ENCODE measurements at places on chromosomes 6 and 20.
A peak's percentile ranks its signal among the peaks of the same experiment; 100 is the strongest.

- DNase-seq: no peak
These were observed 135.3 kb upstream of the NT5E start for GRCh38 chr6:85314586-85314985.

DNA sequence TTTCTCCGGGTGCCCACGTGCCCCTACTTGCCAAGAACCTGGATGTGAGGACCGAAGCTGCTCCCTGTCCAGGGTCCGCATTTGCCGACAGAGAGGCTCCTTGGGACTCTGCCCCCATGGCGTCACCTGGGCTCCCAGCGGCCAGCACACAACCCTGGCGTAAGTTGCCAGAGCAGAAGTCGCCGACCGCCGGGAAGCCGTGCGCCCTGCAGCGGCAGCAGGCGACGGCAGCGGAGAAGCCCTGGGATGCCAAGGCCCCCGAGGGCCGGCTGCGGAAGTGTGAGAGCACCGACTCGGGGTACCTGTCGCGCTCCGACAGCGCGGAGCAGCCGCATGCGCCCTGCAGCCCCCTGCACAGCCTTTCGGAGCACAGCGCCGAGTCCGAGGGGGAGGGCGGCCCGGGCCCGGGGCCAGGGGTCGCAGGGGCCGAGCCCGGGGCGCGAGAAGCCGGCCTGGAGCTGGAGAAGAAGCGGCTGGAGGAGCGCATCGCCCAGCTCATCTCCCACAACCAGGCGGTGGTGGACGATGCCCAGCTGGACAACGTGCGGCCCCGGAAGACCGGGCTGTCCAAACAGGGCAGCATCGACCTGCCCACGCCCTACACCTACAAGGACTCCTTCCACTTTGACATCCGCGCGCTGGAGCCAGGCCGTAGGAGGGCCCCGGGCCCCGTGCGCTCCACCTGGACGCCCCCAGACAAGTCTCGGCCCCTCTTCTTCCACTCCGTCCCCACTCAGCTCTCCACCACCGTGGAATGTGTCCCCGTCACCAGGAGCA is 28.3 kb downstream of the ZNF831 start:
- DNase-seq: no peak

DNA sequence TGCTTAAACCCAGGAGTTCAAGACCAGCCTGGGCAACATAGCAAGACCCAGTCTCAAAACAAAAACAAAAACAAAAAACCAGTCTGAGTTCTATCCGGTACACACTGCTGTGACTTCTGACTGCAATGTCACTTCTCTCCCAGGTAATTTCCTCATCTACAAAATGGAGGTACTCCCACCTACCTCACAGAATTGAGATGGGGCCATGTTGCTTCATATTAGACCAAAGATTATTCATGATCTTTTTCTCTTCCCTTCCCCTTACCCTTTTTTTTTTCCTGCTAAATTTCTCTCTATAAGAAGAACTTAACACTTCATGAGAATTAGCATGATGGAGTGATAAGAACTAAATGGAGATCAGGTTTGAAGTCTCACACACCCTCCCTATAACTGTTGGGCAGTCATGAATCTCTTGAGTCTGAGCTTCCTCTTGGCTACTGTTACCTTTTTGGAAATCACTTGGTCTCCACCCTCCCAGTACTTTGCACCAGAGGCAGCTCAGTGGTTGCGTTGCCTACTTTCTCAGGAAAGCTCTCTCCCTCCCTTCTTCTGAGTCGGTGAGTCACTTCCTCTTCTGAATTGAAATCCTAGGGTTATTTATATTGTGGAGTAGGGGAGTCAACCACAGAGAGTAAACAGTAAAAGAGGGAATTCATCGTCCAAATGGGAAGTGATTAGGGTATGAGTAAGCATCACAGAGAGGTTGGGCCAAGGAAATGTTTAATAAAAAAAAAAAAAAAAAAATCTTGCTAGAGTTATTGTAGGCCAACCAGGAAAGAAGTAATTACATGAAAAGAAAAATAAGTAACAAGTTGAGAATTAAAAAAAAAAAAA is 59.9 kb upstream of the MAP7 start:
- peak; percentile 94 for DNase-seq

DNA sequence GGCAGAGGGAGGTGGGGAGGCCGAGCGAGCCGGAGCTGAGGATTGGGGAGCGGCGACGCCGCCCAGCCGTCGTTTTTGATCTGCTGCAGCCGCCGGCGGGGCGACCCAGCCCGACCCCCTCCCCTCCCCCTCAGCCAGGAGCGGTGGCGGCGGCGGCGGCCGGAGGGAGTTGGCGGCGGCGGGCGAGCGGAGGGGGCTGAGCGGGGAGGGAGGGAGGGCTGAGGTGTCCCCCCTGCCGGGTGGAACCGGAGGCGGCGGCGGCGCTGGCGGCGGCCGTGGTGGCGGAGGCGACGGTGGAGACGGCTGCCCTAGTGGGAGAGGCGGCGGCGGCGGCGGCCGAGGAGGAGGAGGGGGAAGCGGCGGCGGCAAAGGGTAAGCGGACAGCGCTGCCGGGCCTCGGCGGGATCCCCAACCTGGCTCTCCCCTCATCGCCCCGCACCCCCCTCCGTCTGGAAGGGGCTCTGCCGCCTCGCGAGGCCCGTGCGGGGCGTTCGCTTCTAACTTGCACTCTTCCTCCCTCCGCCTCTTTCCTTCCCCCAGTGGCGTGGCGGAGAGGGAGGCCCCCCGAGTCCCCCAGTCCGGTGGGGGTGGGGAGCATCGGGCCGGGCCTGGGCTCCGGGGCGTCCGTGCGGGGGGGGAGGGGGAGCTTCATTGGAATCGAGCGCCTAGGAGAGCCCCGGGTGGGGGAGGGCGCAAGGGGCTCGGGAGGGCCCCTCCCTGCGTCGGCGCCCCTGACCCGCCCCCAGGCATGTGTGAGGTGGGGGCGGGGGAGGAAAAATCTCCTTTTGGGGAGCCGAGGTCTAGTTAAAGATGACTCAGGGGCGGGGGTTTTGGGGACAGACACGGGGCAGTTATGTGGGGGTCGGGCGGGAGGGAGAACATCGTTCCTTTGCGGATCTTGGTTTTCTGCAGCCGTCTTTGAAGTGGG is at the start of gene TAB2:
Gene TAB2, plus strand, starts transcription at position 69 of the 928 bp plus-strand sequence. CDS start 52,286 bp downstream, outside the sequence.
- DNase-seq: peak; percentile 41

GRCh38 chr6:148293181-148293995 is 49.2 kb upstream of the SASH1 start:
- no peak for DNase-seq

- no peak for DNase-seq
These were observed 26.4 kb upstream of the ZMYND8 start for GRCh38 chr20:47382746-47383415.

DNA sequence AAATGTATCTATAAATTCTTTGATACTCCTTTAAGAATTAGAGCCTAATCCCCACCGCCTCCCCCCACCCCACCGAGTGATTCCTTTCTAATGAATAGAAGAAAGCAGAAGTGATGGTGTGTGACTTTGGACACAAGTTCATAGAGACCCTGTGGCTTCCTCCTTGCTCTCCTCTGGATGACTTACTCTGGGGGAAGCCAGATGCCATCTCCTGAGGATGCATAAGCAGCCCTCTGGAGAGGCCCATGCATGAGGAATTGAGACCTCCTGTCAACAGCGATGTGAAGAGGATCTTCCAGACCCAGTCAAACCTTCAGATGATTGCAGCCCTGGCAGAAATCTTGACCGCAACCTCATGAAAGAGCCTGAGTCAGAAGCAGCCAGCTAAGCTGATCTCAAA is 21.1 kb downstream of the AHCY start:
- peak; percentile 37 for DNase-seq

GRCh38 chr6:170094686-170095272 is 196.1 kb downstream of the DLL1 start:
- DNase-seq: no peak

- DNase-seq: no peak
These were observed 72.3 kb downstream of the ZNF133 start for GRCh38 chr20:18360635-18361034.

GRCh38 chr6:106186172-106186571 is 100.0 kb downstream of the PRDM1 start:
- no peak for DNase-seq

DNA sequence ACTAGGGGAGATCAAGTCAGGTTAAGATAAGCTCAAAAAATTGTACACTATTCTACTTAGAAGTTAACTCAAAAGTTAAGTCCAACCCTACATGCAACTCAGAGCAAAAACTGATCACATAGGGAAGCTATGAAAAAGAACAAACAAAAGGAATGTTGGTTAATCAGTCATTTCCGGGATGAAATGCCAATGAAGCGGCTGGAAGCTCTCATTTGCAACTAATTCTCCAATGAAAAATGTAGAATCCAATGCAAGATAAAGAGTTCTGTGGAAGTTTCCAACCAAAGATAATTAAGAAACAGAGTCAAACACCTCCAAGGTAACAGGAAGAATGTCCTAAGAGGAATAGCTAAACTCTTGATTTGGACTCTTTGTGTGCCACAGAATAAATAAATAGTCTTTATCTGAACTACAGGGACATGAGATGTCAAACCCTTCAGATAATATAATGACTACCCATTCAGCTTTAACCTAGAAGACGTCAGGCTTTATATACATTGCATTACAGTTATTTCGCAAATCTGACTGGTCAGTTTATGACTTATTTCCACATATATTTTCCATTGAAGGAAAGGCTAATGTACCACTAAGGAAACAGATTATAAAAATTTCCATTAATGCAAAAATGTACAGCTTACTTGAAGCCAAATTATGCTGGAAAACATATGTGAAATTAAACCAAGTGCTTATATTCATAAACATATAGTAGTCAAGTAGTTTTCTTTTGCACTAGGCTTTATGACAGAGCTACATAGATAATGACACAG is 48.0 kb upstream of the DST start:
- no peak for DNase-seq

DNA sequence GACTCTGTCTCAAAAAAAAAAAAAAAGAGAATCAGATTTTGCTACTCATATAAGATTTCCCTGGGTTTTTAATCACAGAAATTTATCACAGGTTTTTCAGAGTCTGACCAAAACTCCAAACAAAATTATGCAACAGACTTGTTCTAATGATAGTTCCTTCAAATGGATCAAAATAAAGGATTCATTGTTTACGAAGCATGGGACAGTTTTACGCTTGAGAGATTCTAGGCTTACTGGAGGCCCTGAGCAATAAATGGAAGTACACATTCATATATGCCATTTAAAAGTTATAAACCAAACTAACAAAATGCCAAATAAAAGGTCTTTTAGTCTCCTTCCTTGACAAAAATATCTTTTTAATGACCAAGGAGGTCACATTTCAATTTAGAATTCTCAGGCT is 245.1 kb upstream of the KCNQ5 start:
- DNase-seq: no peak

DNA sequence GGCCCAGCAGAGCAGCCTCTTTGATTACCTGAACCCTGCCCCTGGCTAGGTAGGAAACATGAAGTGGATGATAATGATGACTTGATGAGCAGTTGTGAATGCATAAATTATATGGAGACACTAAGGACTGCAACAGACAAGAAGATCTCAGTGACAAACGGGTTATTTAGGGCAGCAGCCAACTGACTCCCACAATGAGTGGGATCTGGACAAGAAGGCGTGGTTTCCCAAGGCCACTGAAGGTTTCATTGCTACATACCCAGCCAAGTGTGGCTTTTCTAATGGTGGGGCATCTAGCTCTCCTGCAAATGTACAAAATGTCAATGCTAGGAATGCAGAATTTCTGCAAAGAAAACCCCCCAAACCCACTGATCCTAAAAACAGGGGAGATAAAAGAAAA is 29.4 kb downstream of the RING1 start:
- no peak for DNase-seq

- DNase-seq: no peak
These were observed 370.9 kb upstream of the SOX4 start for GRCh38 chr6:21222656-21223055.

- no peak for DNase-seq
These were observed 308.2 kb downstream of the CD83 start for GRCh38 chr6:14425805-14426204.

DNA sequence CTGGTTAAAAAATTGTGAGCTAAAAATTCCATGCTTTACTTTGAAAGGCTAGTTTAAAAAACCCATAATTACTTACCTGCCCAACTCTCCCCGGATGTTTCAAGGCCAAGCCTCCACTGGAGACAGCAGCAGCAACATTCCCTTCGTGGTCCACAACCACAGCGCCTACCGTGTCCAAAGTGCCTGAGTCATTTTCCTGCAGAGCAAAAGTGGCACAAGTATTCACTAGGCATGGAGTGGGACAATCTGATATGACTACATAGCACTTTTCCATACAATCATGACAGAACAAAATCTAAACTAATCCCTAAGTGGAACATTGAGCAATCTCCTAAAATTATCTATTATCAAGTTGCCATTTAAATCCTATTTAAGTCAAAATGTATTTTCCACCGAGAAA is 104.8 kb downstream of the TASP1 start:
- no peak for DNase-seq

GRCh38 chr6:7058250-7058923 is 49.4 kb upstream of the RREB1 start:
- DNase-seq: peak; percentile 85

DNA sequence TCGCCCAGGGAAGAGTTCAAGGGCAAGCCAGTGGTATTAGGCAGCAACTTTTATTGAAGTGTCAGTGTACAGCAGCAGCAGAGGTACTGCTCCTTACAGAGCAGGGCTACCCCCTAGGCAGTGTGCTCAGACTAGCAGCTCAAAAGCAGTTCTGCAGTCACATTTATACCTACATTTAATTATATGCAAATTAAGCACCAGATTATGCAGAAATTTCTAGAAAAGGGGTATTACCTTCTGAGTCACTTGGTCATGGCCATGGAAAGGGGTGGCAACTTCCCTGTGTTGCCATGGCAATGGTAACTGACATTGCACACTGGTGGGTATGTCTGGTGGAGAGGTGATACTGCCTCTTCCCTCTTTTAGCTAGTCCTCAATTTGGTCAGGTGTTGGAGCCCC is 2.1 kb upstream of the ZKSCAN4 start:
- DNase-seq: peak; percentile 19

- DNase-seq: no peak
These were observed 259.9 kb downstream of the GMPR start for GRCh38 chr6:16498237-16498636.

DNA sequence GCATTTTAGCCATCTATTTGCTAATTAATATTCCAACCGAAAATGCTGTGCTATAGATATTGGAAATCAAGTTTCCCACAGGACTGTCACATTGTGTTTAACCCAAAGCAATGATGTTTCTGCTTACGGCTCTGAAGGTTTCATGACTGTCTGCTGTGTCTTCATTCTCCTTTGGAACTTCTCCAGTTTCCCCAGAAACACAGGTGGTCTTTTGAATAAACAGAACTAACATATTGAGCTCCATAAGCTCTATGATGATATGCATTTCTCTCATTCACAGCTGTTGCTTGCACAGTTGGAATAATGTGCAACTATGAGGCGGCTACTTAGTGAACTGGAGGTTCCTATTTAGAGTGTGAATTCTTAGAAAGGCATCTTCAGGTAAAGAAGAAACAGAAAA is 266.0 kb upstream of the ID4 start:
- no peak for DNase-seq

DNA sequence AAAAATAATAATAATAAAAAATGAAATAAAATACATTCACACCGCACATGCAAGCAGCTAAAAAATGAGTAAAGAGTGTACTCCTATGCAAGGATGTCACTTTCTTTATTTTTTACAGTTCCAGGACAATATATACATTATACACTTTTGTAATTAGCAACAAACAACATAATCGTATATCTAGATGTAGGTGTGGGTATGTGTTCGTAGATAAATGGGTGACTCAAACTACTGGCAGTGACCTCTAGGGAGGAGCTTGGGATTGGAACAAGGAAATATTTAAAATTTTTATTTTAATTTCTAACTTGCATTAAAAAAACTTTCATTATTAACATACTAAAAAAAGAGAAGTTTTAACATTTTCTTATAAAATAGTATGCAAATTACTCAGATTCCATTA is 86.1 kb upstream of the MYLIP start:
- DNase-seq: no peak
